ENCODE measurements at places on chromosomes 16 and 17. TPM values are rescaled to one million over a fixed set of nuclear protein-coding genes. Genes with fewer than 3 reads are reported as not detected.

KRT27 gene
- not detected for total RNA-seq

ACAP1 gene
- total RNA-seq = not detected

DNA sequence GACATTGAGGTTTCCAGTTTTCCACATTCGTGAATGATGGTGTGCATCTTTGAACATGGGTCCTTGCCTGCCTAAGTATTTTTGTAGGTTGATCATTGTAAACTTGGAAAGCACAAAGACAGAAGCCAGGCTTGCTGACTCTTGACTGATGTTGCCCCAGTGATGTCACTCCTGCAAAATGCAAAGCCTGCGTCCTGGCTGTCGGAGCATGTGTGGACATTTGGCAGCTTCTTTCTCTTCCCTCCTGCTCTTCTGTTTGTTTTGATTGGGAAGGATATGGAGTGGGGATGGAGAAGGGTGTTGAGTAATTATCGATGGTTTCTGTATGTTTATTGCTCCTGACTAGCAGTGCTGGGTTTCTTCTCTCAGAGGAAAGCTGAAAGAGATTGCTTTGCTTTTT, 3.2 kb downstream of the NDE1 start:
- peaks cover 5% of the 10 kb centered on the region for H3K27me3 ChIP-seq
- H3K27ac ChIP-seq = no peak overlapping the region
- no peaks in the 10 kb centered on the region for H3K36me3 ChIP-seq
- H3K4me3 ChIP-seq = no peak overlapping the region
- H3K4me1 ChIP-seq = no peaks in the 10 kb centered on the region
- peak; percentile 29 for DNase-seq

DNA sequence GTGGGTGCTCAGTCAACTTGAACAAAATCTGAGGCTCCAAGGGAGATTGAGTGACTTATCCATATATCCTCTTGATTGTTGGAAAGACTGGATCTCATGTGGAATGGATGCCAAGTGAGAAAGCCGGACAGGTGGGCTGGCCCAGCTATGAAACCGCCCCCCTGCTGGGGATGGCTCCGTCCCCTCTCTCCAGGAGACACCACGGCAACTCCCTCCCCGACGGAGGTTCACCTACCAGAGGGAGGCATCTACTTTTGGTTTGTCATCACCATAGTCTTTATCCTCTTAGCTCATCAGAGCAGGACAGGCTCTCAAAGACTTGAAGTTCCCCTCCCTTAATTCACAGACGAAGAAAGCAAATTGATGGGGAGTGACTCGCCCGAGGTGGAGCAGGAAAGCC, 1.8 kb upstream of the ALG1 start:
- H3K36me3 ChIP-seq = no peaks in the 10 kb centered on the region
- DNase-seq = no peak
- no peak overlapping the region for H3K27ac ChIP-seq
- no peak overlapping the region for H3K4me3 ChIP-seq
- peaks cover 2% of the 10 kb centered on the region for H3K4me1 ChIP-seq
- H3K27me3 ChIP-seq = peaks cover 3% of the 10 kb centered on the region

- peak; percentile 69 for DNase-seq
- H3K27me3 ChIP-seq = peaks cover 3% of the 10 kb centered on the region
- H3K27ac ChIP-seq = no peak overlapping the region
- H3K4me3 ChIP-seq = no peak overlapping the region
- H3K4me1 ChIP-seq = peaks cover 2% of the 10 kb centered on the region
- no peaks in the 10 kb centered on the region for H3K36me3 ChIP-seq
Measured at GRCh38 chr17:64028874-64029464, 8.5 kb upstream of the ICAM2 start.

DNA sequence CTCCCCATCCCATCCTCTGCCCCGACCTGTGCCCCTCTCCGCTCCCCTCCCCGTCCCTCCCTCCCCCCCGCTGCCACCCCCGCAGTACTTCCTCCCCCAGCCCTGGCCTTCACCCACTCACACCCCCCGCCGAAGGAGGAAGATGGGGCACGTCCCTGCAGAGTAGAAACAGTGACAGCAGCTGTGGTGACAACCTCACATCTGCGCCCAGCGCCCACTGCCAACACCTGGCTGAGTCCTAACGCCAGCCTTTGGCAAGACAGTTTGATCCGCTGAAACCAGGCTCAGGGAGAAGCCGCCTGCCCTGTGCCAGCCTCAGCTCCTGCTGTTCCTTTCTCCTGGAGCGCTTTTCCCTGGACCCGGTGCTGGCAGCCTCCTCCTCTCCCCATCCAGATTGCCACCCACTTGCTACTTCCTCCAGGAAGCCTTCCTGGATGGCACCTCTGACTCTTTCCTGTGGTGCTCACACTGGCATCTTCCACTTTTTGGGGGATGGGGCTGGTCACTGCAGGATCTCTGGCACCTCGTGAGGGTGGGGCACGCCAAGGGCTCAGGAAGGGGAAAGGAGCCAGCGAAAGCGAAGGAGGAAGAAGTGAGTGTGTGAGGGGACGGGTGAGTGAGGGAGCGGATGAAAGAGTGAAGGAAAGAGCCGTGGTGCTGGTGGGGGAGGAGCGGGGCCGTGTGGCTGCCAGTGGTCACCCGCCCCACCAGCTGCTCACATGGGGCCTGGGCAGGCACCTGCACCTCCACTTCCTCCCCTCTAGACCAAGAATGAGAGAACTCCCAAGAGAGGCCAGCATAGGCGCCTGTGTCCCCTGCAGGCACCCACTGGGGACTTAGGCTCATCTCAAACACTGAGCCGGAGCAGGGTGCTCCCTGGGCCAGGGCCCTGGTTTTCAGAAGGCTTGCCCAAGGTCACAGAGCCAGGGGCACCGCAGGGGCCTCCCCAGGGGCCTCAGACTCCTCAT, 27.0 kb downstream of the ZFPM1 start:
- no peak for DNase-seq
- H3K4me3 ChIP-seq = peak overlapping the region; percentile 28
- H3K36me3 ChIP-seq = no peaks in the 10 kb centered on the region
